ENCODE measurements at places on chromosomes 3 and 15.

DNA sequence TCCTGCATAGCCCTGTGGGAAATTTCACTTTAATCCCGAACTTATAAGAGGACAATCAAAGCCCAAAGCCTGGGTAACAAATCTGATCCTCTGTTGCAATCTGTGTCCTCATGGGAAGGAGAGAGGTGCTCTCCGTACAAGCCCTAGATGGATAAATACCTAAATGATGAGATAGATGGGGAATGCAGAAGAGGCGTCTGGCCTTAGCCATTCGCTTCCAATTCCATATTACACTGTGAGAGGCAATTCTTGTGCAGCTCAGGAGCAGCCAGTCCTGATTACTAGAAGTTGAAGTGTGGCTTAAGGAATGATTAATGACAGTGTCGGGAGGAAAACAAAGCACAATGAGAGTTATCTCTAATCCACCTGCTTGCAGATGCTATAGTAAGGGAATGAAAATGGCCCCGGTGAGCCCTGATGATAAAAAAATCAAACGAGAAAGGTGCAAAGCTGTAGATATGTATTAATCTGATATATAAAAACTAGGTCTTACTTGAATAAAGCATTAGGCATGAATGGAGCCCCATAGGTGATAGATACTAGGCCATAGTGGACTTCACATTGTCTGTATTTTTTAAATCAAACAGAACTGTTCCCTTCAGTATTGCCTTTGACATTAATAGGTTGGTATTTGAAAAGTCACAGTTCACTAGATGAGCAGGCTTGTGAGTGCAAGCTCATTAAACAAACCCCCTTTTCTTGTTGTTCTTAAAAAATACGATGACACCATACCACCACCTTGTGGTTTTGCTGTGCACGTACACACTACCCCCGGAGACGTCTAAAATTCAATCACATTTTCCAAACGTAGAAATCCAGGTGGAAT lies 54.2 kb upstream of the TMCO5A start:
- DNase-seq: peak; percentile 32

GRCh38 chr3:30520699-30521098 lies 85.7 kb upstream of the TGFBR2 start:
- no peak for DNase-seq

GRCh38 chr3:88703501-88704059 lies 403.8 kb upstream of the EPHA3 start:
- DNase-seq: no peak

- no peak for DNase-seq
These were observed 2.4 kb downstream of the SIAH2 start for GRCh38 chr3:150760431-150761200.

DNA sequence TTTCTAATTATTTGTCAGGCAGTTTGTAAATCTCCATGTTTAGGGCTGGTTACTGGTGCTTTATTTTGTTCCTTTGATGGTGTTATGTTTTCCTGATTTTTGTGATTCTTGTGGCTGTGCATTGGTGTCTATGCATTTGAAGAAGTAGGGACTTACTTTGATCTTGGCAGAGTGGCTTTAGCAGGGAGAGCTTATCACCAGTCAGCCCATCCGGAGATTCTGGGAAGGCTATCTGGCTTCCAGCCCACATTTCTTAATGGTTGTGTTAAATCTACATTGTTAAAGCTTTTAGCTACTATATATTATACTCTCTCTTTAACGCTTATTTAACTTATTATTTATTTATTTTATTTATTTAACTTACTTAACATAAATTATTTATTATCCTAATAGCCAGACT lies 35.1 kb downstream of the FBXL2 start:
- no peak for DNase-seq

DNA sequence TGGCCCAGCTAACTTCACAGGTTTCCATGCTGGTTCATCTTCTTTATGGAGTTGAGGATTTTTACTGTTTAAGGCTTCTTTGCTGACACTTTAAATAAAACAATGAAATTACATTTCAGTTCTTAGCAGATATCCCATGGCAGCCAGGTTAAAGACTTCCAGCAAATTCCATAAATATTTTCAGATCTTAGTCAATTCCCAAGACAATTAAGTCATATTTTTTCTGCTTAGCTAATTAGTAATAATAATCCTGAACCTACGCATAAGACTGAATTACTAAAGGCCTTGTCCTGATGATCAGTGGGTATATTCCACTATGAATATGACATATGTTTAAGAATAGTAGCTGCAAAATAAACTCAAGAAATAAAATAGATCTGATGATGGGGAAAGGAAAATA lies 83.3 kb downstream of the NR2E3 start:
- DNase-seq: no peak

- no peak for DNase-seq
These were observed 136.2 kb downstream of the RTP4 start for GRCh38 chr3:187504435-187504834.

DNA sequence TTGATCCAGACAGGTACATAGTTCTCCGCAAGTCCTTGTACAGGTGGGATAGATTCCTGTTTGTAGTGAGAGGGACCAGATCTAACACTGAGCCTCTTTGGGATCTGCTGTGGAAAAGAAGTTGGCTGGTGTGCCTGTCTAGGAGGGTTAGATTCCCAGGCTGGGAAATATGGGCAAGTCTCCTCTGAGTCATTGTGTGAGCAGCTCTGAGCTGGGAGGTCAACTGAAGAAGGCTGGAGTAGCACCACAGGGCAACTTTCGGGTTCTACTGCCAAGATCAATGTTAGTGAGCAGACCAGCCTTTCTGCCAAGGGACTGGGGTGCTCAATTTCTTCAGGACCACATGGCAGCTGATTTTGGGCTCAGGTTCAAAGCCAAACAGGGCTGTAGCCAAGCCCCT lies 33.4 kb downstream of the CLDN1 start:
- no peak for DNase-seq

DNA sequence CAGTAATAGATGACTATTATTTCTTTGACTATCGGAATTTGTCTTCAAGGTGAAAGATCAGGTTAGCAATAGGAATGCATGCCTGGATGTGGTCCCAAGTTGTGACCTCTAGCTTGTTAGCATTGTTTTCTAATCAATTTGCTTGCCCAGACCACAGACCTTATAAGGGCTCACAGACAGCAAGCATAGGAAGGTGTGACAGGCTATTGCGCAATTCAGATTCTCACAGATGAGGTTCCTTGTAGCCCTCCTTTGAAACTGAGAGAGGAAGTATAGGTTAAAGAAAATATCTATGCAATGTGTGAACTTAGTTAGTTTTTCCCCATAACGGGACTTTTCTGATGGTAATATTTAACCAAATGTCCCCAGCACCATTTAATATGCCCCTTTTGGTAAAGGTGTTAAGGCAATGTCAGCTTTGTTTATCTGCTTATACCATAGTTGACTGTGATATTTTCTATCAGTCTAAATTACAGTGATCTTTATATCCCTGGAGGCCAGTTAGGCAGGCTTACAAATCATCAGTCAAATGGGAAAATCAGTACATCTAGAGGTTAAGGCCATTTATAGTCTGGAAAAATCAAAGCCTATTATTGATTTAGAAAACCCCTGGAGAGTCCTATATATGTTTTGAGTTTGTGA lies 168.1 kb upstream of the MBNL1 start:
- no peak for DNase-seq

GRCh38 chr15:33738941-33739664 lies 229.2 kb upstream of the CHRM5 start:
- DNase-seq: no peak

DNA sequence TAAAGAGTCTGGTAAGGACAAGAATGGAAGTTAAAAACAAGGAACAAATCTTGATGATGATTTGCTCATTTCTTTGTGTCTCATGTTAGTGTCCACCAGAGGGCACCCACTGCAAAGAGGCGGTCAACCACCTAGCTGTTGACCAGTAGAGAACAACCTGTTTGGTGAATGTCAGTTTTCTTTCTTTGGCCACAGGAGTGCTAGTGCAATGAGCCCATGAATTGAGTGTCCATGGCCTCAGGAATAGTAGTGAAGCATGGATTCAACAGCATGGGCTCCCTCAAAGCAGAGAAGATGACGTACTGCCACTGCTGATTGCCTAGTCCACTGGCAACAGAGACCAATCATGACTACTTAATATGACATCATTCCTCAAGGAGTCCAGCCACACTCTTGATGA lies 10.7 kb upstream of the CNTN6 start:
- no peak for DNase-seq

- DNase-seq: no peak
These were observed 266.4 kb upstream of the HES1 start for GRCh38 chr3:193869221-193870201.

- no peak for DNase-seq
These were observed 2.7 kb downstream of the FBN1 start for GRCh38 chr15:48642795-48643194.

DNA sequence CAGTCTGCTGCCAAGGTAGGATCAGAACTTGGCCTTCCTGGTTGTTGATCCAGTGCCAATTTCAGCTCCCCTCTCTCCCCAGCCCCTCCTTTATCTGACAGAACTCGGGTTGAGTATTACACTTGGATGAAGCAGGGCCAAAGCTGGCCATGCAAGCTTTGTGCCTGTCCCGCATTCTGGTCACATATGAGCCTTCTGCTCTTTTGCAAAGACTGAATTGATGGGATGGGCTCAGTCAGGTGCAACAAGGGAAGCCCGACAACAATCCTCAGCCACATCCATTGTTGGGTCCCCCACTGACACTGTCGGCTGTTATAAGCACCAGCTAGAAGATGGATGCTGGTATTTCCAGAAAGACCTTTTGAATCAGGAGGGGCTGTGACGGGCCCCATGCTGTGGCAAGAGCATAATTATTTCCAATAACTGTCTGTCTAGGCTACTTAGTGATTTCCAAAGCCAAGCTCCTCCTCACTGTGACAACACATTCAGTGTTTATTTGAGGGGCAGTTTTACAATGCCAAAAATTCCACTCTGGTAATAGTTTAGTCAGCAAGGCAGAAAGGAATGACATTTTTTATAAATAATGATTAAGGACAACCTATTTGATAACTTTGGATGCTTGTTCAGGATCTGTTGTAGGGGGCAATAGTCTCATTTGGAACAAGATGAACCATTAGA lies 146.8 kb upstream of the FRMD4B start:
- no peak for DNase-seq

DNA sequence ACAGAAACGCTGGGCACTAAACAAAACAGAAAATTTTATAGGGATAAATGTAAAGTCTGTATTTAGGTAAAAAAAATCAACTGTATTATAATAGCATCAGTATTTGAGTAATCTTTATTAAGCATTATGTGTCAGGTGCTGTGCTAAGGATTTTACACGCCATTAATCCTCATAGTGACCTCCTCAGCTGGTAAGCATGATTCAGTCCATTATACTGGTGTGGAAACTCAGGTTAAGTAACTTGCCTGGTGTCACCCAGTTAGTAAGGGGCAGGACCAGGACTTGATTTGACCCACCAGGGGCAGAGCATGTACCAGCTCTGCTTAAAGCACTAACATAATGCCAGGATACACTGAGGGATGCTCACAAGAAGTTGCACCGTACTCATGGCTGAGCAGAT lies 4.8 kb downstream of the MYO5C start:
- no peak for DNase-seq

GRCh38 chr3:134677196-134677986 lies 26.6 kb upstream of the KY start:
- no peak for DNase-seq

- peak; percentile 52 for DNase-seq
These were observed 14.4 kb downstream of the ATP13A3 start for GRCh38 chr3:194472290-194472920.

DNA sequence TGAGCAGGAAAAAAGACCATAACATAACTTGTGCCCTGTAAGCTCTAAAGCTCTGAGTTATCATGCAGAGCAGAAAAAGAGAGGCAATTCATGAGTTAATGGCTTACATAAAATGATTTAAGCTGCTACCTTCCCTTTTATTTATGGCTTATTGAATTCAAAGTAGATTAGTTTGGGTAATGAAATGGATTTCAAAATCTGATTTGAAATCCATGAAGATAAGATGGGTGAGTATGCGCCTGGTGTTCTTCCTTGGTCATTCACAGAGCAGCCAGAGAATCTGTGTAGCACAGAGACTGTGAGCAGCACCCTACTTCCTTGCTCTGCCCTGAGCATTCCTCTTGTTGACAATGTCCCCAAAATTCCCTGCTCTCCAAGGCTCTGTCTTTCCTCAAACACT lies 36.2 kb upstream of the MRPL3 start:
- DNase-seq: no peak
